Hepatic stellate cell (primary cell): ENCODE measurements at places on chromosomes 4 and X.
A peak's percentile ranks its signal among the peaks of the same experiment; 100 is the strongest.

GRCh38 chrX:555725-556666, 74.6 kb upstream of the SHOX start:
- DNase-seq, result no peak

DNA sequence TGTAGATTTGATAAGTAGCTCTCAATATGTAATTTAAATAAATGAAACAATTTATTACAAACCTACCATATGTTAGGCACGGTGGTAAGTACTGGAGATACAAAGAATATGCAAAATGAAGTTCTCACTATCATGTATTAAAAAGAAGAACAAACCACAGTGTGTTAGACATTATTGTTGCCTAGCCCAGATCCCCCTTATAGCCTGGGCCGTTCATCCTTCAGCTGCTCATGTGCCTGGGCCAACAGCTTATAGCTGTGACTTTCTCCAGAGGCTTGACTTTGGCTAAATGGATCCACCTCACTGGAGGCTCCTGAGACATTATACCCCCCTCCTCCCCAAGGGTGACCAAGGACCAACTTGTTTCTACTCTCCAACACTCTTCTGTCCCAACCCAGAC, 29.8 kb upstream of the CCNG2 start:
- DNase-seq, result no peak

- peak; percentile 1 for DNase-seq
Observed at GRCh38 chrX:31658360-31658759, 586.5 kb upstream of the FTHL17 start.

DNA sequence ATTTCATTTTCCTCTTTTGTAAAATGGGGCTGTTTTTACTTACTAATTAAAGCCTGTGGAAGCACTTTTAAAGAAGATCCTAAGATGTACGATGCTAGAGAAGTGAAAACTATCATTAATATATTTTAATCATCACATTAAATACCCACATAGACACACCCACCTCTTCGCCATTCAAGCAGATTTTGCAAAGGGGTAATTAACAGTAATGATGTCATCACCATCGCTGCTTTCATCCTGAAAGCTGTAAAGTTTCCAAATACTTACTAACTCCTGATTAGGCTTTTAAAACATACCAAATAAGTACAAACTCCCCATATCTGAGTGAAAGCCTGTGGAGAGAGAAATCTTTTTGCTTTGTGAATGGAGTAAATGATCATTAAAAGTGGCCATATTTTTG, 17.6 kb upstream of the NYX start:
- DNase-seq, result no peak

DNA sequence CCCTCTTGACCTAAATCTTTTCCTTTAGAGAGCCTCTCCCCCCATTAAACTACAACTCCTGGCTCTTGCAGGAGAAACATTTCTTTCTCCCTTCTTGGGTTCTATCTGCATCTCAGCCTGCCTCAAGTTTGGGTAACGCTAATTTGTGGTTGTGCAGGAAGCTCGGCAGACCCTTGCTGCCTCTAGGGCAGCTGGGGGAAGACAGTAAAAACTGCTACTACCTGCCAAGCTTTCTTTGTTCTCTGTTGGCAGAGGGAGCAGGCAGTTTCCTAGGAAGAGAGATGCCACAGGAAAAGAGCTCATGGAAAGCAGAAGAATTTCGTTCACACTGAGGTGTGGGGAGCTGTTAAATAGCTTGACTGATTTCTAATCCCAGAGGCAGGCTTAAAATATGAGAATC, 555.6 kb upstream of the IGFBP7 start:
- DNase-seq, result no peak

DNA sequence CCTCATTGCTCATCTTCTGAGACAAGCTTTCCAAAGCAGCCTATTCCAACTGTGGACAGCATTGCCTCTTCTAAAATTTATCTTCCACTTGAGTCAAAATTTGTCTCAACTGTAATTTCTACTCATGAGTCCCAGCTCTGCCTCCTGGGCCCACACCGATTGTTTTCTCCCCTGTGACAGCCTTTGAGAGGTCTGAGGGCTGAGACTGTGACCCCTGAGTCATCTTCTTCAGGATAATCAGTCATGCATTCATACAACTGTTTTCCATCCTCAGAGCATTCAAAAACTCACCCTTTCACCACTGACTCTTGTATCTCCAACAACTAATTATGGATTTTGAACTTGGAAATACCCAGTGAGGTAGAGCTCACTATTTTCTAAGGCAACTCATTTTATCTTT, 228.1 kb downstream of the EDA2R start:
- DNase-seq, result no peak

- DNase-seq, result no peak
Observed at GRCh38 chrX:108732630-108733321, 3.6 kb downstream of the IRS4 start.

DNA sequence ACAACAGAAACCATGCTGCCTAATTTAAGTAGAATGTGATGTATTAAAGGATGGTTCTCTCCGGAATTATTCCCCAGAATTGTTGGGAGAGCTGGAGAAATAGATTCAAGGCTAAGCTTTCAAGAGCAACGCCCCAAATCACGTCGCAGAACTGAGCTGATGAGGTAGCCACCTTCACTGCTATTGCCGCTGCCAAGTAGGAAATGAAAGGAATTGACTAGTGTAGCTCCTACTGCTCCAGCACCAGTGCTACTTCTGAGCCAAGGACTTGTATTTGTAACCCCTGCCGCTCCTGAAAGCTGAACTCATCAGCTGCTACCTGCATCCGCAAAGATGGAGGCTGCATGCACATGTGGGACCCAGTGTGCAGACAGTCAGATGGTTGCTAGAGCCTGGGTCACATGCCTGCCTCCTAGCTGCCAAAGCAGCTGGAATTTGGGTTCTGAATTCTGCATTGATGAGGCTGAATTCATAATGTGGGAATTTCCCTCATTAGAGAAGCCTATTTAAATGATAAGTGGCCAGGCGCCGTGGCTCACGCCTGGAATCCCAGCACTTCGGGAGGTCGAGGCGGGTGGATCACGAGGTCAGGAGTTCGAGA, 173.9 kb downstream of the PDGFRA start:
- DNase-seq, result no peak

- peak; percentile 63 for DNase-seq
Observed at GRCh38 chr4:118834960-118835569, 861 bp downstream of the SEC24D start.

- no peak for DNase-seq
Observed at GRCh38 chr4:169885893-169886292, 128.1 kb upstream of the HPF1 start.

- DNase-seq, result no peak
Observed at GRCh38 chr4:159705334-159705733, 602.5 kb downstream of the RAPGEF2 start.

DNA sequence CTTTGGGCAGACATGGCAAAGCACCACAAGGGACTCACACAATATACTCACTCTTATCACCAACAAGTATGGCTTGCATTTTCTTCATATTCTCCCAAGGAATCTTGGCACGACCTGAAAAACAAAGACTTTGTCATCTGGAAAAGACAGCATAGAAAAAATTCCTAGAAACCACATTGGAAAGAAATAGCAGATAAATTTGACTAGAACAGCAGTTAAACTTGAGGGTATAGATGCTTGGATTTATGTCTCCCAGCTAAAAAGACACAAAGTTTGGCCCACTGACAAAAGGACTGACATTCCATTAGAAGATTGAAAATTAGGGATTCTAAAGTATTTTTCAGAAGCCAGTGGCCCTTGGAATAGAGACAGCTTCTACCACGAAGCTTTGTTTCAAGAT, 6.9 kb upstream of the VEGFC start:
- no peak for DNase-seq

DNA sequence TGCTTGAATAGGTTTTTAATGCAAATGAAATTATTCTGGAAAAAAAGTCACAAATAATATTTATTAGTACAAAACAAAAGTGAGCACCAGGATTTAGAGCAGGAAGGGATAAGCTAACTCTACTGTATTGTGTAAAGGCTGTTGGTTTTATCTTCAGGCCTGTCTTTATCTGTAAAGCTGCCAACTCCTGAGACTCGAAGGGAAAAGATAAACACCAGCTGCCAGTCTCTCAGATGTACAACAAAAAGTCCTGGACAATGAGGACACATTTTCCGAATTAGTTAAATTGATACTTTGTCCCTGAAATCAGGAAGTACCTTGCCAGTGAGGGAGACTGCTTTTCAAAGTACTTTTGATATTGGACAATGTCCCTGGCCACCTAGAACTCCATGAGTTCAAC, 8.8 kb downstream of the DDX60 start:
- DNase-seq, result no peak

DNA sequence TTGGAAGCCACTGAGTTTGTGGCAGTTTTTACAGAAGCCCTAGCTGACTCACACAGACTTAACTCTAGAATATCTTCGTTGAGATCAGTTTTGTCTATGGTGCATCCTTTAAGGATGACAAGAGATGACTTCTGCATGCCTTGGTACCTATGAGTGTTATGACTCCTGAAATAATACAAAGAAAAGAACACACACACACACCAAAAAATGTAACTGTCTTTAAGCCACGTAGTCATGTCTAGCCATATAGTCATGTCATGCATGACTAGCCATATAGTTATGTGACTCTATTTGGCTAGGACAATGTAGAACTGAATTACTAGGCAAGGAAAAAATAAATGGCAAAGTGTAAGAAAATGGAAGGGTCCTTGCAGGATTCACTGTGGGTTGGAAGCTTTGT, 447.8 kb downstream of the NLGN4X start:
- DNase-seq, result no peak

- DNase-seq, result no peak
Observed at GRCh38 chr4:38153387-38153760, 193.2 kb downstream of the PTTG2 start.

DNA sequence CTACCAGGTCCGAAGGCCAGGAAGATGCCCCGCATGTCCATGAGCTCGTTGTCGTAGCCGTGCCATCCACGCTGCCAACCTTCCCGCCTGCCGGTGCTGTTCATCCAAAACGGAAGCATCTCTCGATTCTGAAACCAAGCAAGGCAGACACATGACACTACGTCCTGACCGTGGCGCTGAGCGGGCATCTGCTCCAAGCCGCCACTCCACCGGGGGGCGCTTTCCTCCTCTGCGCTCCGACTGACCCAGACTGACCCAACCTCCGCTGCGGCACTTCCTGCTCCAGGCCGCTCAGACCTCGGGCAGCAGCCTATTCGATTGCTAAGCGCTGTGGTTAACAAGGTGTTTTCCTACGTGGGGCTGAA, 120.5 kb downstream of the ENPP6 start:
- no peak for DNase-seq

DNA sequence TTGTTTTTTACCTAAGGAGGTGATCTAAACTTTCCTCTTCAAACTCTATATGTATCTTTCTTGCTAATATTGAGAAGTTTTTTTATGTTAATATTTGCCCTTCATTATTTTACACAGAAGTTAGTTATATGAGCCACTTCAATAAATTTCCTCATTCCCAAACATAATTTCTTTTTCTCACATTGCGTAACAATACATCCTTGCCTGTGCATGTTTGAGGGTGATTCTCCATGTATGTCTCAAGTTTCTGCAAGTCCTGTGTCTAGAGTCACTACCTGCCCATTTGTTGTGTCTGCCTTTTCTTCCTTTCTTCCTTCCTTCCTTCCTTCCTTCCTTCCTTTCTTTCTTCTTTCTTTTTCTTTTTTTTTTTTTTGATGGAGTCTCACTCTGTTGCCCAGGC, 2057.9 kb downstream of the PCDH7 start:
- no peak for DNase-seq

DNA sequence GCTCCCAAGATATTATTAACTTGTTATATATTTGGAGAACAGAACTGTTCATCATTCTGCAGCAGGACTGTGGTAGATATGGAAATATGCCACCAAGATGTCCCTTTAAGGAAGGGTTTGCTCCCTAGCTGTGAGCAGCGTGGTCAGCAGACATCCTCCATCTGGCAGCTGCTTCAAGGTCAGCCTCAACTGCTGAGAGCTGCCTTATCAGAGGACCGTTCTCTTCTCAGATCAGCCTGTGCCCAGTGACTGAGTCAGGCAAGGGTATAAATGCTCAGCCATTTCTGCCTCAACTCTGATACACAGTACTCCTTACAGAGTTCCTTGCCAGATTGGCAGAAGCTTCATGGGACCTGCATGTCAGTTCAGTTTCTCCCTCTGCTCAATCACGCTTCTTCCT, 63.4 kb upstream of the MAGEB2 start:
- DNase-seq, result no peak

GRCh38 chrX:133789829-133790228, 195.6 kb downstream of the GPC3 start:
- no peak for DNase-seq

DNA sequence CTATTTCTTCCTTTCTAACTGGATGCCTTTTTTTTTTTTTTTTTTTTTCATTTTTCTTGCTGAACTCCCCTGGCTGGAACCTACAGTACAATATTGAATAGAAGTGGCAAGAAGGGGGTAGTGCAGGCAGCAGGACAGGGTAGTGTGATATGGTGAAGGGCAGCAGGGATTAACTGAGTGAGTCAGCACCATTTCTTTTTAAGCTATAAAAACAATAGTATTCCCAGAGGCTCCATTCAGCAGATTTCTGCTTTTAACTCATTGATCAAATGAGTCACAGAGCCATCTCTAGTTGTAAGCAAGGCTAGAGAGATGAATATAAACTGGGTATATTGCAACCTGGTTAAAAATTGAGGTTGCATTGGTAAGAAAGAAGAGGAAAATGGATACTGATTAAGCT, 53.6 kb upstream of the SETD7 start:
- DNase-seq, result no peak

- no peak for DNase-seq
Observed at GRCh38 chrX:101619364-101619763, 1.6 kb upstream of the ARMCX6 start.

DNA sequence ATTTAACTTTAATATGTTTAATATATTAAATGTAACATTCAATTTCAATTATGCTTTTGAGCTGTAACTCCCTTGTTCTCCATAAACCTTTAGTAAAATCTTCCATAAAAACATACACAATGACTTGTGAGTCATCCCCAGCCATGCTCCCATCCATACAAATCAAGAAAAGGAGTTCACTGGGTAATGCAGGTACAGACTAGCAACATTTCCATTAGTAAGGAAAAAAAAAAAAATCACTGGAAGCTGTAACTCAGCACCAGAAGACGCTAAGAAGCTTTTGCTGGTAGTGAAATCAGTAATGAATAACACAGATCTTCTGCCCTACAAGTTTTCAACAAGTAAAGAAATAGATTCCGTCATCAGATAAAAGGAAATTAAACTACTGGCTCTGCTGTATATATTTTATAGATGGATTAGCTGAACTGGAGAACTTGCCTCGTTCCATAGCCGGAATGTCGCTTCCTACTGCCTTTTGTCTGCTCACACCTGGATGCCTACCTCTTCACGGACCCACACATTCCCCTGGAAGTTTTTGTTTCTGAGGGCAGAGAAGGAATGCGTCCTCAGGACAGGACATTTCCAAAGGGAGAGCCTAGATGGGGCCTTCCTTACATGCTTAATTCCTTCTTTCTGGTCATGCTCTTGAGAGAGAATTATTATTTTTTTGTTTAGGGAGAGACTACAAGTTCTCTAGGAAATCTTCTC, 298.4 kb upstream of the ANKRD50 start:
- no peak for DNase-seq

GRCh38 chr4:48237996-48238645, 31.5 kb downstream of the TEC start:
- no peak for DNase-seq

GRCh38 chr4:86993909-86994681, 59.3 kb downstream of the AFF1 start:
- no peak for DNase-seq
